ENCODE measurements at places on chromosomes 11 and 22.

DNA sequence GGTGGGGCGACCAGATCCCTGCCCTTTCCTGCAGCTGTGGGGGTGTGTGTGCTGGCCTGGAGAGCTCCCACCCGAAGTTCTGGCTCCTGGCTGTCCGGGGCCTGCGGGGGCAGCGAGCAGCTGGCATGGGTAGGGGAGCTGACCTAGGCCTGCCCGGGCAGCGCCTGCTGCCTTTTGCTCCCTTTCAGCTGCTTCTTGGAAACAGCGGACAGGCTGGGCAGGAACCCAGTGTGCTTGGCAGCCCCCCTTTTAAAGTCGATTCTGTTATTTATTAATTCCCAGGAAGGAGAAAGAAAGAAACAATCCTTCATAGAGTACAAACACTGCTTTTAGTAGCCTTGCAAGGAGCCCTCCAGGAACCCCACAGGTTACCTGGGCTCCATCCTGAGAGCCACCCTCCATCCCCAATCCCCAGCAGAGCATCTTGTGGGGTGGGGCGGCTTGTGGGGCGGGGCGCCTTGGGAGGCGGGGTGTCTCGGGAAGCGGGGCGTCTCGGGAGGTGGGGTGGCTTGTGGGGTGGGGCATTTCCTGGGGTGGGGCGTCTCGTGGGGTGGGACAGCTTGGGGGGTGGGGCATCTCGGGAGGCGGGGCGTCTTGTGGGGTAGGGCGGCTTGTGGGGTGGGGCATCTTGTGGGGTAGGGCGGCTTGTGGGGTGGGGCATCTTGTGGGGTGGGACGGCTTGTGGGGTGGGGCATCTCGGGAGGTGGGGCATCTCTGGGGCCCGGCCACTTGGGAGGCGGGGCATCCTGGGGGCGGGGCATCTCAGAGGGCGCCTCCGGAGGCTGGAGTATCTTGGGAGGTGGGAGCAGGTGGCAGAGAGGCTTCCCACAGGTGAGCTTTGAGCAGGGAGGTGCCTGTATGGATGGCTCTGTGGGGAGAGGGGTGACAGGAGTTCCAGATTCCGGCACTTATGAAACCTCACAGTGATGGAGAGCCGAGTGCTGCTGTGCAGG, 7.0 kb downstream of the CD81 start:
- no peak for DNase-seq

- DNase-seq: no peak
These were observed 53.8 kb downstream of the LARGE1 start for GRCh38 chr22:33866511-33866910.

DNA sequence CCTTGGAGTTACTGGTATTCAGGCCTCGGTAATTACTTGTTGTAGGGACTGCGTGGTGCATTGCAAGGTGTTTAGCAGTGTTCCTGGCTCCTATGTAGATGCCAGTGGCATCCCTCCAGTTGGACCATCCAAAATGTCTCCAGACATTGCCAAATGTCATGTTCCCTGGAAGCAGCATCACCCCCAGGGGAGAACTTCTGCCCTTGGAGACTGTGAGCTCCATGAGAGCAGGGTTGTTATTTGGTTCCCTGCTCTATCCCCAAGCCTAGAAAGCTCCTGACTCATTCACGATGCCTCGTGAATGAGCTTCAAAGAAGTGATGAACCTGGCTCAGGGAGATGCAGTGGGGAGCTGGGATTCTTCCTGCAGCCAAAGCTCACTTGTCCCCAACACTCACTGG, 4.8 kb upstream of the CD248 start:
- DNase-seq: no peak

- DNase-seq: no peak
These were observed 238.0 kb downstream of the METTL15 start for GRCh38 chr11:28346209-28346608.

- no peak for DNase-seq
These were observed 44.9 kb downstream of the CD82 start for GRCh38 chr11:44610186-44610955.

GRCh38 chr11:40241524-40242051, 1217.9 kb downstream of the LRRC4C start:
- DNase-seq: no peak

- no peak for DNase-seq
These were observed 102.9 kb downstream of the ADAMTS15 start for GRCh38 chr11:130551388-130551787.

GRCh38 chr11:607020-607780, 8.6 kb downstream of the IRF7 start:
- DNase-seq: no peak

DNA sequence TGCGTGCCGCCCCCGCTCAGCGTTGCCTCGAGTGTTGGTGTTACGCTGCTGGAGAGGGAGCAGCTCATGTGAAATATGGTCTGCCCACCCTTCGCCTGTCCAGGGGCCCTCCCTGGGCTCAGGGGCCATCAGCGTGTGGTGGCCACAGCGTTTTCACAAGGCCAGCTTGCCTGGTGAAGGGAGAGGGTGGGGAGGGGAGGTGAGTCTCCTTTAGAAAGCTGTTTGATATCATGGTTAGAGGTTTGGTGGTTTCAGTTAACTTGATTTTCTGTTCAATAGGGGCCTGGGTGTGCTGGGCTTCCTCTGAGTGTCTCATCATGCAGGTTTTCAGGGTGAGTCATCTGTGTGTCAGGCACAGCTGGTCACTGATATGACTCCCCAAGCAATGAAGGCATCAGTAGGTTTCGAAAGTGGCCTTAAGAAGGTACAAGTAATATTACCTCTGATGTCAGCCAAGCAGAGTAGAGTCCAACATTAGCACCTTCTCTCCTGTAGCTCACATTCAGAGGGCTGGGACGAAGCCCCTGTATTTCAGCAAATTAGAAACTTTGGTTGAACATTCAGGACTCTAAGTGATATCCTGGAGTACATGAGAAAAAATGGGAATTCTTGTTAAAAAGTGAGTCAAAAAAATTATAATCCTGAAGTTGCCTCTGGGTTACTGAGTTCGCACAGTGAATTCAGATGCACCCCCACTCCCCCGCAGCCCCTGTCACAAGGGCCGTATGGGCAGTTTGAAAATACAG, 172.5 kb downstream of the TBC1D22A start:
- DNase-seq: no peak

- DNase-seq: no peak
These were observed 48.4 kb downstream of the KCNJ4 start for GRCh38 chr22:38406617-38407016.

- no peak for DNase-seq
These were observed 9.3 kb upstream of the MSANTD4 start for GRCh38 chr11:106031202-106031810.

- no peak for DNase-seq
These were observed 9.0 kb downstream of the FAM118A start for GRCh38 chr22:45318558-45319323.

DNA sequence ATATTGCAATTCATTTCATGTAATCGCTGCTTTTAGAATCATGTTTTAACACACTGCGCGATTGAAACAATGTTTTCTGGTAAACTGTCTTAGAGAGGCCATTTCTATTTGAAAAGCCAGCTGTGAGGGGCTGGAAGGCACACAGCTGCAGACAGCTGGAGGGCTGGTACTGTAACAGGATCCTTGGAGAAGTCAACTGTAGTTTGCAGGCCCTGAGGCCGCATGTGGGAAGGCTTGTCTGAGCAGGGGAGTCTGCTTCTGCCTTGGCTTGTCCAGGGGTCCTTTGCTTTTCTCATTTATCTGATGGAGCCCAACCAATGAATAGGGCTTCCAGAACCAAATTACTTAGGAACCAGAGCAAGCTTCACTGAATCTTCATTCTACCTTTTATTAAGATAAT, 313.5 kb downstream of the BLID start:
- no peak for DNase-seq

GRCh38 chr11:110430267-110431050, 711 bp downstream of the FDX1 start:
- DNase-seq: peak; percentile 37

GRCh38 chr11:132456751-132457328, 1075.5 kb downstream of the OPCML start:
- DNase-seq: no peak

DNA sequence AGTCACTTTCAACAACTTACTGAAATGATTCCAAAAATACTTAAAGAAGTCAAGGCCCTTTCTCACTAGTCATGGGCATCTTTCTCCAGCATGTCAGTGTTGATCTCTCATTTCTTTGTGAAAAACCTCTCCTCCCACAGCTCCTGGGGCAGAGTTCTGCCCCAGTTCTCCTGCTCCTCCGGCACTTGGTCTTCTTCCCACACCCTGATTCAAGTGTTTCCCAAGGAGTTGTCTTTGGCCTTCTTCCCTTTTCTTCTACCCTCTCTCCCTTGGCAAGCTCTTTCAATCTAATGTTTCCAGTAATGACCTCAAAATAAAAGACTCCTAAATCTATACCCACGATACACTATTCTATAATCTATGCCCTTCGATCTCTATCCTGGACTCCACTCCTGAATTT, 42.1 kb upstream of the CCDC34 start:
- DNase-seq: no peak

Data from cerebellar cortex (tissue), 1 donor.